ENCODE measurements at places on chromosomes 13 and 19. TPM values are rescaled to one million over a fixed set of nuclear protein-coding genes. Genes with fewer than 3 reads are reported as not detected.

DNA sequence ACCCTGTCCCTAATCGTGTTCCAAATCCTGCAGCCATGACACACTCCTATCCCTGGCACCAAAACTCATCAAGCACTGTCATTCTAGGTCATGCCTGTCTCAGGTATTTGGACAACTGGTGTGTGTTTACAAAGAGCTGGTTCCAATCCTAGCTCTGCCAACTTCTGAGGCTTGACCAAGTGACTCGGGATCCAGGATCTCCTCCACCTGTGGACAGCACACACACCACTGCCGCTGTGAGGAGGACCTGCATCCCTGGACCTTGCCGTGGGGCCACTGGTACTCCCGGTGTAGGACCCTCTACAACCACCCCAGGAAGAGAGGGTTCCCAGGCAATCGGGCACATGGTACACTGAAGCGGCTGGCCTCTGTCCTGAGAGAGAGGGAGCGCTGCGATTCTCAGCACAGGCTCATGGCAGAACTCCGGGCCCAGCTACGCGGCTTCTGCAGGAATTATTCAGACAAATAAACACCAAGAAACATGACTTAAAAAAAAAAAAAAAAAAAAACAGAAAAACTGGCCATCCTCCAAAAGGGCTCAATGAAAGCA lies 20.4 kb downstream of the MLLT1 start:
- peaks cover 4% of the 10 kb centered on the region for H3K4me1 ChIP-seq
- H3K36me3 ChIP-seq, result peaks cover 47% of the 10 kb centered on the region
- H3K27me3 ChIP-seq, result no peaks in the 10 kb centered on the region
- H3K4me3 ChIP-seq, result no peak overlapping the region

Gene DACH1
- 1.0 TPM for total RNA-seq

DNA sequence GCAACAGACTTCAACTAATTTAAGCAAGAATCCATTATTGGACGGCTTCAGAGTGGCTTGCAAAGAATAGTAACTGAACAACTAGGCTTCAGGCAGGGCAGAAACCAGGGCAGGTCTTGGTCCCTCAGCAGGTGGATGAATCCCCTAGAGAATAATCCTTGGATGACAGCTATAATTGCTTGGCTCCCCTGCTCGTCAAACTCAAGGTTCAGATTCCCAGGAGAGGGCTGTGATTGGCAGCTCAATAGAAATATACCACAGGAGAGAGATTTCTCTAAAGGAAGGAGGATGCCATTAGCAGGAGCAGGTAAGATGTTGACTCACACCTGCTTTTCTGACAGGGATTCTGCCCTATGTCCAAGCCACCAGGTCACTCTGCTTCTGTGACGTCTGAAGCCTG lies 89.6 kb upstream of the PCDH8 start:
- no peaks in the 10 kb centered on the region for H3K4me1 ChIP-seq
- no peak for DNase-seq
- H3K27me3 ChIP-seq, result no peaks in the 10 kb centered on the region
- H3K36me3 ChIP-seq, result no peaks in the 10 kb centered on the region
- H3K27ac ChIP-seq, result no peak overlapping the region
- H3K4me3 ChIP-seq, result no peak overlapping the region

GRCh38 chr13:36815062-36815461 lies 4.0 kb upstream of the RFXAP start:
- peaks cover 3% of the 10 kb centered on the region for H3K27me3 ChIP-seq
- no peak for DNase-seq

- H3K27ac ChIP-seq, result no peak overlapping the region
- H3K4me3 ChIP-seq, result no peak overlapping the region
- no peaks in the 10 kb centered on the region for H3K4me1 ChIP-seq
- no peaks in the 10 kb centered on the region for H3K27me3 ChIP-seq
- H3K36me3 ChIP-seq, result no peaks in the 10 kb centered on the region
Measured at GRCh38 chr13:72390909-72391308, 336.5 kb downstream of the MZT1 start.

DNA sequence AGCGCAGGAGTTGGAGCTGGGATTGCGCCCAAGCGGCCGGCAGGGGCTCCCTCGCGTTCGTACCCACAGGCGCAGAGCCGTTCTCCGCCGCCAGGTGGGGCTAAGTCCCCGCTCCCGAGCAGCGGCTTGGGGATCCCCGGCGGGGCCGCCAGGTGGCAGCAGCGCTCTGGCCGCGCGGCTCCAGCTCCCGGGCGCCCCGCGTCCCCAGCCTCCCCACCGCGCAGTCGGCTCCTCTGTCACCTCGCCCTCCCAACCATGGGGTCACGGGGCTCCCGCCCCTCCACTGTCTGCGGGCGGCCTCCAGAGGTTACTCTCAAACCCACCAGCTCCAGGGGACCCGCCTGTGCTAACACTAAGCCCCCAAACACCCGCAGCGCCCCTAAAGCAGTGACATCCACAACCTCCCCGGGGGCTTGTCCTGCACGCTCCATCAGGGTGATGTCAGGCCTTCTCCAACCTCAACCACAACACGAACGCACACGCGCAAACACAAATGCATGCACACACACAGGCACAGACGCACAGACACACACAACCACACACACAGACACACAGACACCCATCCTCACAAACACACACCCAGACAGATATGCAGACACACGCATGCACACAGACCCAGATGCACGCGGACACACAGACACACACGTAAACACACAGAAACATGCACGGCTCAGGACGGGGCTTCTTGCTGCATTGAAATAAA lies 18.4 kb upstream of the KCTD15 start:
- peak overlapping the region; percentile 26 for H3K4me3 ChIP-seq
- no peaks in the 10 kb centered on the region for H3K36me3 ChIP-seq
- DNase-seq, result no peak
- peaks cover 23% of the 10 kb centered on the region for H3K4me1 ChIP-seq
- no peak overlapping the region for H3K27ac ChIP-seq

- no peak overlapping the region for H3K4me3 ChIP-seq
- no peak for DNase-seq
- H3K36me3 ChIP-seq, result no peaks in the 10 kb centered on the region
- H3K27me3 ChIP-seq, result no peaks in the 10 kb centered on the region
Measured at GRCh38 chr19:31110336-31110735, 238.9 kb downstream of the TSHZ3 start.

Gene SHD
- not detected for total RNA-seq

- peaks cover 11% of the 10 kb centered on the region for H3K4me1 ChIP-seq
- no peaks in the 10 kb centered on the region for H3K27me3 ChIP-seq
- DNase-seq, result peak; percentile 94
- peak overlapping the region; percentile 81 for H3K27ac ChIP-seq
Measured at GRCh38 chr19:53553865-53554791, 16.2 kb downstream of the ZNF331 start.

DNA sequence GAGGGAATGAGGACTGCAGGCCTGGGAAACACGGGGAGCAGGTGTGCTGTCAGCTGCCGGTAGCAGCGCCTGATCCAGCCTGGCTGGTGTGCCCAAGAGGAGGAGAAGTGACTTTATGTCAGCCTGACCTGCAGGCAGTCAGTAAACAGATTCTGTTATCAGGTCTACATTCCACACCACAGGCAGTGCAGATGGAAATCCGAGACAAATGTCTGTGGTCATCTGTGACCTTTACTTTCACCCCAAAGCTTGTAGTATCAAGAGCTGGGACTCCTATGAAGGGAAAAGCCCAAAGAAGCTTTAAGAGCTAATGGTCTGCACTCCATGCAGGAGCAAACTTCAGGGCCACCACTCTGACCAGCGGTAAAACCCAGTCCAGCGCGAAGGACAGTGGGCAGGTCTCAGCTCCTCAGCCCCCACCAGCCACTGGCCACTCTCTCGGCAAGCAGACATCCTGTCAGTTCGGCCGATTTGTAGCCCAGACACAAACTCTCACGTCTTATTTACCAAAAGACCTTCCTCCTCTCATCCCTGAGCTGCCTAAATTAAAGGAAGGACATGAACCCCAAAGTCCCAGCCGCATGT lies 7.7 kb downstream of the EPS15L1 start:
- no peak overlapping the region for H3K27ac ChIP-seq
- DNase-seq, result no peak
- H3K4me3 ChIP-seq, result no peak overlapping the region
- no peaks in the 10 kb centered on the region for H3K27me3 ChIP-seq
- no peaks in the 10 kb centered on the region for H3K36me3 ChIP-seq

DNA sequence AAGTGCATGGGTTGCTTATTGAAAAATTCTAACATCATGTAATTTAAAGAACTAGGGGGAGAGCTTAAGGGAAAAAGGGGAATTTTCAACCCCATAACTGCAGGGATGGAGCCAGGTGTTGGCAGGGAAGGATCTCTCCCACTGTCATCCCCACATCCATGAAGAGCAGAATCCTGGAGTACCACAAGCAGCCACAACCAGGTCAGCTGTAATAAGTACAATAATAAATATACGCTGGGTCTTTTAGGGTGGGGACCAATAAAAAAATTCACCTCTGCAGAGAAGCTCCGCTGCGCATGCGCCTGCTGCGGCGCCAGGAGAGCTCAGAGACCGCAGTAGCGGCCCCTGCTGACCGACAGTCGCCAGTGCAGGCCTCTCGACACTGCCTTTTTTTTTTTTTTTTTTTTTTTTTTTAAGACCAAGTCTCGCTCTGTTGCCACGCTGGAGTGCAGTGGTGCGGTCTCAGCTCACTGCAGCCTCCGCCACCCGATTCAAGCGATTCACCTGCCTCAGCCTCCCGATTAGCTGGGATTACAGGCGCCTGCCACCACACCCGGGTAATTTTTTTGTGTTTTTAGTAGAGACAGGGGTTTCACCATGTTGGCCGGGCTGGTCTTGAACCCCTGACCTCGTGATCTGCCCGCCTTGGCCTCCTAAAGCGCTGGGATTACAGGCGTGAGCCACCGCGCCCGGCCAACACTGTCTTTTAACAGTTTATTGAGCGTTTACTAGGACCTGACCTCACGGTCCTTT lies 2.5 kb upstream of the EEF2 start:
- H3K4me3 ChIP-seq, result peak overlapping the region; percentile 99
- H3K27ac ChIP-seq, result no peak overlapping the region
- H3K36me3 ChIP-seq, result peaks cover 15% of the 10 kb centered on the region
- peak; percentile 83 for DNase-seq
- no peaks in the 10 kb centered on the region for H3K27me3 ChIP-seq
- peaks cover 50% of the 10 kb centered on the region for H3K4me1 ChIP-seq

GRCh38 chr13:40599124-40599523 lies 67.3 kb downstream of the FOXO1 start:
- H3K4me3 ChIP-seq, result no peak overlapping the region
- no peaks in the 10 kb centered on the region for H3K27me3 ChIP-seq
- DNase-seq, result no peak
- H3K36me3 ChIP-seq, result no peaks in the 10 kb centered on the region
- no peak overlapping the region for H3K27ac ChIP-seq

Gene TOMM40
- total RNA-seq, result 32.7 TPM

- H3K27me3 ChIP-seq, result no peaks in the 10 kb centered on the region
- peaks cover 10% of the 10 kb centered on the region for H3K36me3 ChIP-seq
- no peak overlapping the region for H3K27ac ChIP-seq
- H3K4me1 ChIP-seq, result peaks cover 16% of the 10 kb centered on the region
- no peak for DNase-seq
- no peak overlapping the region for H3K4me3 ChIP-seq
Measured at GRCh38 chr13:51659276-51660127, 75.2 kb downstream of the WDFY2 start.

DNA sequence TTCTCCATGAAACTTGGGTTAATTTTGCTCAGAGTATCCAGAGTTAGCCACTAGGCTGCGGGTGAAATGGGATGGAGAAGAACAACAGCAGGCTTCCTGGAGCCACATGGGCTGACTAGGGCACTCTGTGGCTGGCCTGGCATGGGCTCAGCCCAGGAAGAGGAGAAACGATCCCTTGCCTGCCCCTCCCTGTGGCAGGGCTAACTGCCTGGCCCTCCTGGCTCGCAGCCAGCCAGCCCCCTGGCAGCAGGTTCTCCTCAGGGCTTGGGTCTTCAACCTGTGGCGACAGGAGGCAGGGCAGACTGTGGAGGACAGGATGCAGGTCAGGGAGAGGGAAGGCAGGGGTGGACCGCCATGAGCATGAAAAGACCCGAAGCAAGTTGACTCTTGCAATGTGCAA lies 78.7 kb upstream of the GPR183 start:
- peaks cover 12% of the 10 kb centered on the region for H3K4me1 ChIP-seq
- no peaks in the 10 kb centered on the region for H3K27me3 ChIP-seq
- H3K36me3 ChIP-seq, result peaks cover 25% of the 10 kb centered on the region
- no peak overlapping the region for H3K4me3 ChIP-seq

Gene OR7C1
- 4.8 TPM for total RNA-seq

GRCh38 chr13:50153876-50154275 lies 138.6 kb downstream of the KCNRG start:
- no peak overlapping the region for H3K4me3 ChIP-seq
- no peaks in the 10 kb centered on the region for H3K36me3 ChIP-seq

- H3K27ac ChIP-seq, result no peak overlapping the region
- no peak for DNase-seq
- no peaks in the 10 kb centered on the region for H3K36me3 ChIP-seq
- H3K4me3 ChIP-seq, result no peak overlapping the region
- H3K4me1 ChIP-seq, result no peaks in the 10 kb centered on the region
Measured at GRCh38 chr13:72295153-72295552, 428.1 kb upstream of the DACH1 start.

DNA sequence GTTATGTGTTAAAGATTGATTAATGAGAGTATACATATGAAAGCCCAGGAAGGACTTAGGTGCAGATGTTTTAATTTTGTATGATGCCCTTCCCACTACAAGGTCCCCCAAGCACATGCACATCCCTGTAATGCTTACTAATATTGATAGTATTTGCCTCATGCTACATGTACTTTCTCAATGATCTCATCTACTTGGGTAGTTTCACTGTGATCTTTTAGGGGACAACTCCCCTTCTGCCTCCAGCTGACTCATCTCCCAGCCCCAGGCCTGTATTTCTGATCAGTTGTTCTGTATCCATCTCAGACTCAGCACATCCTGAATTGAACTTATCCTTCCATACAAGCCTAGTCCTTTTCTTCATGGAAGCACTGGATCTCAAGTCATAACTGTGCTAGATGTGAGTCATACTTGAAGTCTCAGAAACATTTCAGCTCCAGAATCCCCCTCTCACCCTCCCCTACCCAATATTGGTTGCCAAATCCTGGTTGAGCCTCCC lies 49.4 kb upstream of the INTS6 start:
- DNase-seq, result no peak
- no peak overlapping the region for H3K4me3 ChIP-seq
- no peaks in the 10 kb centered on the region for H3K27me3 ChIP-seq
- no peak overlapping the region for H3K27ac ChIP-seq

DNA sequence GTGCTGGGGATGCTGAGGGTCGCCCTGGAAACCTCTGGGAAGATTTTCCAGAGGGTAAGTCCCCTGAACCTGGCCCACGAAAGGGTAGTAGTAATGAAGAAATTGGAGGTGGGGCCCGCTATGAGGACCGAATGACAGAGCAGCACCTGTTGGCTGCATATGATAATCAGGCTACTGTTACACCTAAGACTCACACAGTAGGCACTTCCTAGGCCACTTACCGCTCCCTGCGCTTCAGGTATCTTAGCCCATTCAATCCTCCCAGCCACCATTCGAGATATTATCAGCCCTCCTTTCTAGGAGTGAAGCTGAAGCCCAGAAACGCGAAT lies 4.3 kb upstream of the LRFN3 start:
- H3K4me3 ChIP-seq, result no peak overlapping the region
- H3K27ac ChIP-seq, result no peak overlapping the region
- DNase-seq, result no peak
- H3K4me1 ChIP-seq, result peaks cover 26% of the 10 kb centered on the region

Measured in suprapubic skin (tissue), 4 donors.